ENCODE measurements at places on chromosomes 6 and 20.

- no peak for DNase-seq
Measured at GRCh38 chr20:63413963-63414684, 53.0 kb upstream of the CHRNA4 start.

GRCh38 chr6:122654012-122654411 lies 43.8 kb downstream of the PKIB start:
- DNase-seq, result no peak

DNA sequence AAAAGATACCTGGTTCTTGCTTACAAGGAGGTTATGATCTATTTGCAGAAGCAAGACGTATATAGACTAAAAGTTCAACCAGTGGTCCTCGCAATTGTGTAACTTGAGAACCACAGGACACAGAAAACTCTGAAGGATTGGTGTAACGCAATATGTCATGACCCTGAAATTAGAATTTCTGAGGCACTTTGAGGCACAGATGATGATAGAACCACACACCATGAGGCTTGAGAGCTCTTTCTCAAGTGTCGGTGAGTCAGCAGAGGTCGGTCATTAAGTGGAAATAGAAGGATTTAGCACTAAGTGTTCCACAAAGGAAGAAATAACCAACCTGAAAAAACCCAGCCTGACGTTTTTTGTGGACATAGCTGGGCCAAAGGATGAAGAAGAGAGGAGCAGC lies 15.3 kb upstream of the CCN2 start:
- DNase-seq, result no peak

DNA sequence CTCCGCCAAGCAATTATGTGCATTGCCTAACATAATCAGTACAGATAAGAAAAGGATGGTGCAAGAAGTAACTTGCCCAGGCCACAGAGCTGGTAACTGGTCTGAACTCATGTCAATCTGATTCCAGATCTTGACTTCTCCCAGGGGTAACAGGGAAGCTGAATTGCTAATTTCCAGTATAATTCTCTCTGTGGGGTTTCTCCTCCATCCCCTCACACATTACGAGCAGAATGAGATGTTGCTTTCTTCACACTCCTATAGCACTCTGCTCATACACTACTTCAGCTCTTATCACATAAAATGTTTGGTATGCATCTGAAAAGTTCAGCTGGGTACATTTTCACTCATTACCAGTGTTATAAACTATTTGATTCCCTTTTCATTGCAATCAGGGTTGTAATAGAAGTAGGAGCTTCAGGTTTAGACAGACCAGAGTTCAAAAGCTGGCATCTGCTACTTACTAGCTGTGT lies 24.0 kb upstream of the LRRC1 start:
- DNase-seq, result no peak
